ENCODE measurements at places on chromosomes 11 and 22.

DNA sequence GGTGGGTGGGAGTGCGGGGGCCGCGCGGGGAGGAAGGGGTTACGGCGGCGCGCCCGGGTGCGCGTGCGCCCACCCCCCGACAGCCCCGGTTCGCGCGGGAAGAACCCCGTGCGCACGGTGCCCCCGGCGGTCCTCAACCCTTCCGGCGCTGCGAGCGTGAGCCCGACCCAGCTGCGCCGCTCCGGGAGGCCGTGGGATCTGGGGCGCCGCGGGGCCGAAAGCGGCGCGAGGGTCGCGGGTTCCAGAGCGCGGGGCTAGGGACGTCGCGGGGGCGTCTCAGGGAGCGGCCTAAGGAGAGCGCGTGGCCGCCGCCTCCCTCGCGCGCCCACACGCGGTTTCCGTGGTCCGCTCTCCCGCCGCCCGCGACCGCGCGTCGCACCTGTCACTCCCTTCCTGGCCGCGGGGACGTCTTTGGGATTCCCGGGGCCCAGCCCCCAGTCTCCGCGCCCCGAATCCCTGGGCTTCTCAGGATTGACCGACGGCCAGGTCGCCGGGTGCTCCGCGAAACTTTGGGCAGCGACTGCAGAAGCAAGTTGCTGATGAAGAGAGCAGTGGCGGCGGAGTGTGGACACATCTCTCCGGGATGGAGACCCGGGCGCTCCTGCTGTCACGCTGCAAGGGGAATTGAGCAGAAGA, 582 bp downstream of the SREBF2 start:
- DNase-seq, result peak; percentile 57

DNA sequence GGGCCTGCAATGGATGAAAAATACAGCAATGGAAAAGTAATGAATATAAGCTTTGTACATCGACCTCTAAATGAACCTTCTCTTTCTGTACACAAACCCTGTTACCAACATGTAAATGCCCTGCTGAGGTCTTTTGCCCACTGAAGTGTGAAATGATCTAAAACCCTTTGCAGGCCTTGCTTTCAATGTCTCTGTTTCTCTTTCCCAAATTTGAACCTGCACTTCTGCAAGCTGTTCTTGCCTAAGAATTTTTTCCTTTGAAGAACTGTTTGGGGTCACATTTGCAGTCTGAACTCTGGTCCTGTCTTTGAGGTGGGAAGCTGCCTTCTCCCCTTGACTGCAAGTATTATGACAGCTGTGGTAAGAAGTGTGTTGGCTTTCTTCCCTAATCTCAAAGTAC, 1237.1 kb downstream of the FAM181B start:
- DNase-seq, result no peak

GRCh38 chr22:49197505-49197904, 630.2 kb downstream of the BRD1 start:
- no peak for DNase-seq

DNA sequence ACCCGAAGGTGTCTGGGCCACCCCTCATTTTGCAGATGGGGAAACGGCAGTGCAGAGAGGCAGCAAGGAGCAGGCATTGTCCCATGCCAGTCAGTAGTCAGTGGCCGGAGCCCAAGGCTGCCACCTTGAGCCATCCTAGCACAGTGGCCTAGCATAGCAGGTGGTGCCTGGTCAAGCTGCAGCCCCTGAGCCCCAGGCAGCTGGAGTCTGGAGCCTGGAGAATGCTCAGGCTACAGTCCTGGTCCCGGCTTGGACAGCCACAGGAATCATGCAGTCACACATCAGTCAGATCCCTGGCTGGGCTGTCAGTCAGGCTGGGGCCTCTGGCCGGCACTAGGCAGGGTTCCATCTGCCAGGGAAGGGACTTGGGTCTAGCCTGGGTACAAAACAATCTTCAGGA, 18.6 kb downstream of the KCNC1 start:
- no peak for DNase-seq

GRCh38 chr11:65919573-65920371, 546 bp downstream of the DRAP1 start:
- DNase-seq, result peak; percentile 76

GRCh38 chr11:69914286-69915150, 95.3 kb upstream of the FGF3 start:
- no peak for DNase-seq

Measured in mucosa of descending colon (tissue), 3 donors.